Fibroblast of skin of scalp (primary cell): ENCODE measurements at places on chromosomes 5 and 9.
A peak's percentile ranks its signal among the peaks of the same experiment; 100 is the strongest.

DNA sequence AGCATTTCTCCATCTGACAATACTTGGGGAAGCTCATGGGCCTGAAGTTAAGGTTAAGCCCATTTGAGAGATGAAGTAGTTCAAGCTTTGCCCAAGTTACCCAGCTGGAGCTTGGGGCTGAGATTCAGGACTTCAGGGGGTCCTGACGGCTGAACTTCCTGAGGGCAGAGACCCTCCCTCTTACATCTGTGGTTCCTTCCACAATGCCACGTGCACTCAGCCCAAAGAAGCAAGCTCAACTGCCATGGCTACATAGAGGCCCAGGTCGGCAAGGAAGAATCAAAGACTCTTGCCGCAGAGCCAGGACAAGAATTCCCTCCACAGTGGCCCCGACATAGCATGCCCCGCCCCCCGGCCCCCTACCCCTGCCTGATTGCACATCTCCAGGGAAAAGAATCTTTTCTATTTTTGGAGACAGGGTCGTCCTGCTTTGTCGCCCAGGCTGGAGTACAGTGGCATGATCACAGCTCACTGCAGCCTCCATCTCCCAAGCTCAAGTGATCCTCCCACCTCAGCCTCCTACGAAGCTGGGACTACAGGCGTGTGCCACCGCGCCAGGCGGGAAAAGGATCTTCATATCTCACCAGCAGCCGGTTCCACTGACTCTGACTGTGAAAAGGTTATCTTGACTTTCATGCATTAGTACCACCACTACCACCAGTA lies 9.2 kb downstream of the PHF19 start:
- no peak for DNase-seq

- DNase-seq = no peak
Observed at GRCh38 chr5:171957591-171958251, 48.7 kb downstream of the FBXW11 start.

DNA sequence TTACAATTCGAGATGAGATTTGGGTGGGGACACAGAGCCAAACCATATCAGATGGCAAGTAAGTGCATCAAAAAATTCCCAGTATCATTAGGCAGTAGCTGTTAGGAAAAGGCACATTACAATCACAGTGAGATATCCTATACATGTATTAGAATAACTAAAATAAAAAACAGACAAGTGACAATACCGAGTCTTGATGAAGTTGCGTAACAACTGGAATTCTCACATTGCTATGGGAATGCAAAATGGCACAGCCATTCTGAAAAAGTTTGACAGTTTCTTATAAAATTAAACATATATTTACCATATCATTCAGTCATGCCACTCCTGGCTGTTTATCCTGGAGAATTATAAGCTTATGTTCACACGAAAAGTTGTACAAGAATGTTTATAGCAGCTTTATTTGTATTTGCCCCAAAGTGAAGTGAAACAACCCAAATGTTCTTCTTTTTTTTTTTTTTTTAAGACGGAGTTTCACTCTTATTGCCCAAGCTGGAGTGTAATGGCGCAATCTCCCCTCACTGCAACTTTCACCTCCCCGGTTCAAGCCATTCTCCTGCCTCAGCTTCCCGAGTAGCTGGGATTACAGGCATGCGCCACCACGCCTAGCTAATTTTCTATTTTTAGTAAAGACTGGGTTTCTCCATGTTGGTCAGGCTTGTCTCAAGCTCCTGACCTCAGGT lies 93.1 kb upstream of the TLE1 start:
- no peak for DNase-seq

DNA sequence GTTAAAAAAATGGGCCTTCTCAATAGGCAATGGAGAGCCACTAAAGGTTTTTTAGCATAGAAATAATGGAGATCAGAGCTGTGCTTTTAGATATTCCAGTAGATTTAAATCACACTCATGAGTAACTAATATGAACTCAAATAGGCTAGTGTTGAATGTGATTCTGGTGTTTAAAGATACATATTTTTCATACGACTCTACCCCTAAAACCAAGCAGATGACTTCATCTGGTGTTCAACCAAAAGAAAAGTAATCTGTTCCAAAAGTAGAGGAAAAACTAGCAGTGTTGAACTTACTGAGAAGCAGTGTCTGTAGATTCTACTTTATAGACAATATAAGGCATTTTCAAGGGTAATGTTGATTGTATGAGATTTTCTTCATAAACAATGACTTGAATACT lies 138.1 kb downstream of the TSSK1B start:
- peak; percentile 52 for DNase-seq

DNA sequence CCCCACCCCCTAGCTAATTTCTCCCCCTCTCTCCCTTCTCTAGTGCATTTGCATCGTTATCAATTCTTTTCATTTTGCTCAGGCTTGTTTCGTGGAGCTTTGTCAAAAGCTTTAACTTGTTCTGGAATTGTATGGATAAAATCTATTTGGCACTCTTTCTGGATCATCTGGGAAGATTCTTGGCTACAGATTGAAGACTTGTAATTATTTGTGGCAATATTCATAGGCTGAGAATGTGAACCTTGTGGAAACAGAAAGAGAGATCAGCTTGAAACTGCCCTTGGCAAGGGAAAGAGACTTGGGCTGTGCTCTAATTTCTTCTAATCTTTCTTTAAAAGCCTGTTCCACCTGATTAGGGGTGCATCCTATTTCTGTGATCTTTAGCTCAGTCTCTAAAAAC lies 340.6 kb upstream of the DAB2 start:
- peak; percentile 81 for DNase-seq

GRCh38 chr5:42636425-42636824 lies 120.2 kb upstream of the CCDC152 start:
- DNase-seq = no peak
